ENCODE measurements at places on chromosomes 3 and 15.

- DNase-seq: peak; percentile 73
These were observed 146.6 kb downstream of the TBL1XR1 start for GRCh38 chr3:177050501-177051237.

- DNase-seq: peak; percentile 74
These were observed 18.0 kb upstream of the NEO1 start for GRCh38 chr15:73034221-73034620.

GRCh38 chr15:90063770-90064247 lies 38.5 kb downstream of the IDH2 start:
- no peak for DNase-seq

GRCh38 chr3:79618883-79619282 lies 148.9 kb downstream of the ROBO1 start:
- DNase-seq: no peak

- no peak for DNase-seq
These were observed 46.0 kb upstream of the SMAD6 start for GRCh38 chr15:66655997-66656396.

GRCh38 chr15:64599226-64599625 lies 138.8 kb downstream of the ZNF609 start:
- DNase-seq: no peak

GRCh38 chr15:68606375-68606774 lies 27.6 kb downstream of the CORO2B start:
- DNase-seq: no peak
